ENCODE measurements at places on chromosomes 2 and 18. TPM values are rescaled to one million over a fixed set of nuclear protein-coding genes. Genes with fewer than 3 reads are reported as not detected.

Gene LRP2
- total RNA-seq, result 0.01 TPM

Gene MBOAT2
- 31.9 TPM for total RNA-seq

Gene CERKL
- 0.41 TPM for total RNA-seq

Gene TRIM54
- 0.61 TPM for total RNA-seq

Gene CABYR
- 10.4 TPM for total RNA-seq

Gene ITM2C
- 81.7 TPM for total RNA-seq

Gene CAVIN2
- 19.8 TPM for total RNA-seq

Gene GPR75
- 1.8 TPM for total RNA-seq

Gene SPHKAP
- not detected for total RNA-seq

Gene FHOD3
- 2.8 TPM for total RNA-seq

Gene LCT
- total RNA-seq, result 0.03 TPM

Gene AQP4
- total RNA-seq, result not detected

Gene DYNAP
- not detected for total RNA-seq

Gene GKN1
- total RNA-seq, result 0.83 TPM

Gene SERPINB2
- 0.05 TPM for total RNA-seq

Gene AAK1
- total RNA-seq, result 11.4 TPM

Gene ANKRD53
- 0.11 TPM for total RNA-seq

Gene CNPPD1
- total RNA-seq, result 40.2 TPM

Data from A549 treated with CORT108297 at 1 μM for 4 hours (cell line).